ENCODE measurements at places on chromosomes 13 and 19.

DNA sequence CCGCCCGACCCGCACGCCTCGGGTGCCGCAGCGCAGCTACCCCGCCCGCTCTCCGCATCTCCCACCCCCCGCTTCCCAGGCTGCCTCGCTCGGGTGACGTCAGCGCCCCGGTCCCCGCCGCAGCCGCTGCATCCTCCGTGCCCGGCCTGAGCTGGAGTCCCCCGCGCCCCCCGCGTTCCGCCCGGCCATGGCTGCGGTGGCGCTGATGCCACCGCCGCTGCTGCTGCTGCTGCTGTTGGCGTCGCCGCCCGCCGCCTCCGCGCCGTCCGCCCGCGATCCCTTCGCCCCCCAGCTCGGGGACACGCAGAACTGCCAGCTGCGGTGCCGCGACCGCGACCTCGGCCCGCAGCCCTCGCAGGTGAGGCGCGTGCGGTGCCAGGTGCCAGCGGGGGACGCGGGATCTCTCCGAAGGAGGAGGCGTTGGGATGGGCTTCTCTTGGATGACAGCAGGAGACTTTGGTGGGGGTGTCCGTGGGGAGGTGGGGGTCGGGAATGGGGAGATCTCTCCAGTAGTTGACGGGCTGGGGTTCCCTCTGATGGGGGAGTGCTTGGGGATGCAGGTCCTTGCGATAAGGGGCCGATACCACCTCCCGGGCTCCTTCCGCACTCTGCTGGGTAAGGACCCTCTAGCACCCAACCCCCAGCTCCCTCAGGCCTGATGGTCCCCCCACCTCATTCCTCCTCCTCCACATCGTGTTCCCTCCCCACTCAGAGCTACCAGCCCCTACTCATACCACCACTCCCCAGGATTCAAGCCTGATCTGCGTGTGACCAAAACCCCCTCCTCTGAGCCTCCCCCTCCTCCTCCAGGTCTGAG lies at the start of gene TMEM59L:
Gene TMEM59L, plus strand, starts transcription at position 99 of the 817 bp plus-strand sequence. Its CDS starts 89 bp downstream, at position 188.
- DNase-seq = no peak

GRCh38 chr13:107097916-107098315 lies 530.0 kb upstream of the ARGLU1 start:
- DNase-seq = no peak

DNA sequence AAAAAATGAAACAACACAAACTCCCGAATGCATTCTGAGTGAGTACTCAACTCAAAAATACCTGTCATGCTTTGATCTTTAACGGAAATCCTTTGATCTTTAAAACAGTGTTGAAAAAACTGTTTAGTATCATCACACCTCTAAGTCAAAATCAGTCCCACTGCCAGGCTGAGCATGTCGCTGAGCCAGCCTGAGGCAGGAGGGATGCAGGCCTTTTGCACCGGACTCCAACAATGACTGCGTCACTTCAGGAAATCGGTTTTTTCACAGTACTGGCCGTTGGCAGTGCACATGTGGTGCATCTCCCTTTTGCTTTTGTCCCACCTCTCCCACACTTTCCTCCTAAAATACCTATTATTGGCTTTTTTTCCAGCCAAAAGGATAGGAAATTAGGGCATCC lies 78.2 kb downstream of the SHISA2 start:
- DNase-seq = no peak

DNA sequence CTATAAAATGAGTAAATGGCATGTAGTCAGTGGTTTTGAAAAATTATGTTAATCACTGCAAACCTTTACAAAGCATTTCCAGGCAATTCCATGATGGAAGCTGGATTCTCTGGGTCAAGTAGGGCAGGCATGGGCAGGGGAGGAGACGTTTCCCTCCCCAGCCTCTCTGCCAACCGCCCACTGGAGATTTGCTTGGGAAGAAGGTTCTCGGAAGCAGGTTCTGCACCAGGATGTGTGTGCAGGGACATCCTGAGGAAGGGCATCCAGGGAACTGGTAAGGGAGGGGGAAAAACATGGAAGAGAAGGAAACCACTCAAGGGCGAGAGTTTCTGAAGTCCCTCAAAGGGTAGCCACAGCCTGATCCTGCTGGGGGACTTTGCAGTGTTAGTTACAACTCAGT lies 469.1 kb downstream of the TSHZ3 start:
- DNase-seq = no peak

DNA sequence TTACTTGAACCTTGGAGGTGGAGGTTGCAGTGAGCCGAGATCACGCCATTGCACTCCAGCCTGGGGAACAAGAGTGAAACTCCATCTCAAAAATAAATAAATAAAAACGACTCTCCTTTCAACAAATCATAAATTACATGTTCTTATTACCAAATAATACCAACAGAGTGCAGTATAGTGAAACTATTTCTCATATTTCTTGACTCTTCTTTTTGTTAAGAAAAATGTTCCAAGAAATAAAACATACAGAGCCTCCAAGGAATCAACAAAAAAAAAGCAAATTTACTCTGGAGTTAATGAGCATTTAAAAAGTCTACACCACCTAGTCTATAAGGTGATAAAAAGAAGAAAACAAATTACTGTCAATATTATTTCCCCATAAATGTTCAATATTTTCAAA lies 188.8 kb downstream of the KLF12 start:
- DNase-seq = no peak

DNA sequence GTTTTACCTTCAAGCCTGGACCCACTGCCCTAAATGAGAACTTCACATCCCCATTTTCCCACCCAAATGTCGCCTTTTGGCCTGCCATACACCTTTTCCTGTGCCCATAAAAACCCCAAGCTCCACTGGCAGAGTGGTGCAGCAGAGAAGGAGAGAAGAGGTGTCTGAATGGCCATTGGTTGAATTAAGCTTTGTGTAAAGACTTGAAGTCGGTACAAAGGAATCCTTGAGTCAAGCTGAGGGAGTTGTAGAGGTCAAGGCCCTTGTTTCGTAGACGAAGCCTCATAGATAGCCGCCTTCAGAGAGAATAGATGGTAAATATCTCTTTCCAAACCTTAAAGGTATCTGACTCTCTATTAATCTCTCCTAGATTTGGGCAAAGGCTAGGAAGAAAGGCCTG lies 1479.2 kb upstream of the PRR20A start:
- DNase-seq = no peak

GRCh38 chr13:29454931-29455481 lies 140.5 kb downstream of the SLC7A1 start:
- no peak for DNase-seq

Measured in fibroblast of skin of left biceps (primary cell).